ENCODE measurements at places on chromosomes 4 and X.
A peak's percentile ranks its signal among the peaks of the same experiment; 100 is the strongest.

DNA sequence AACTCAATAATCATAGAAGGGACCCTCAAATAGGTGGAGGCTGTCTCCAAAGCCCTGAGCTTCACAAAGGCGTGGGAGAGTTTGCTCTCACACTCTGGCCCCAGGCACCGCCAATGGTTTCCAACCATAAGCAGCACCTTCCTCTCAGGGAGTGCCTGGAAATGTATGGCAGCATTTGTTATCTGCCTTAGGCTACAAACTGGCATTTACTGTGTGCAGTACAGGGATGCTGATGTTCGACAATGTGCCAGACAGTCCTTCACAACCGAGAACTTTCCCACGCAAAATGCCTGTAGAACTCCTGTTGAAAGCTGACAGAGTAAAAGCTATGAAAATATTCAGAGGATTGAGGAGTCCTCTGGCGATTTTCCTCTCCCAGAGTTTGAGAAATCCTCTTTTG, 55.7 kb upstream of the CDKN2AIP start:
- DNase-seq = no peak

GRCh38 chr4:184383497-184384055, 90.8 kb downstream of the IRF2 start:
- peak; percentile 83 for DNase-seq

- no peak for DNase-seq
These were observed 14.9 kb upstream of the PDE5A start for GRCh38 chr4:119643306-119644042.

- DNase-seq = no peak
These were observed 76.1 kb downstream of the AMMECR1 start for GRCh38 chrX:110241816-110242215.

DNA sequence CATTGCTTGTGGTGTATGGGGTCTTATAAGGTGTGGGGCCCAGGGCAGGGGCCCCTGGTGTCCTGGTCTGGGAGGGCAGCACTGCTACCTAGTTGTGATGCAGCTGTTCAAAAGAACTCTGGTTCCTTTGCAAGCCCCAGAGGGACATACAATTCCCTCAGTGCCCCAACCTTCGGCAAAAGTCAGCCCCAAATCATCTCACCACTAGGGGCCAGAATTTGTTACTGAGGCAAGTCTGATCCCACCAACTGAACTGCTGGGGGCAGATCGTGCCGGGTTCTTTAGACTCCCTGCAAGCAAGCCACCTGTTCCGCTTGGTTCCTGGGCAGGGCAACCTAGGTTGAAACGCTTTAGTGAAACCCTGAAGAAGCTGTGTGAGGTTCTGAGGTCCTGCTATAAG, 180.1 kb upstream of the S100G start:
- DNase-seq = no peak

DNA sequence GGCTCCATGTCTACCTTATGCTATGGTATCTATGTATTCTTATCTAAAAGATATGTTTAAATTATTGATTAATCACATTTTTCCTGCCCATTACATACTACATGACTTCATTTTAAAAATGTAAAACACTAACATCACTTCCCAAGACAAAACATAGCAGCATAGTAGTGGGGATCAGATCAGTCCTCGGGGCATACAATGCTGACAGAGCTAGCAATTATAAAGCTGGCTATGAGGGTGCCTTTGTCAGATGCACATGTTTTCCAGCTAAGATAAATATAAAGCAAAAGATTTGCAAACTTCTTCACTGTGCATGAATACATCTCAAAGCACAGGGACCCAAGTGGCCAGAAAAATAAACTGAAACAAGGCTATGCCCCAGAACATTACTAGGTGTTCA, 549.8 kb upstream of the INTU start:
- DNase-seq = no peak

DNA sequence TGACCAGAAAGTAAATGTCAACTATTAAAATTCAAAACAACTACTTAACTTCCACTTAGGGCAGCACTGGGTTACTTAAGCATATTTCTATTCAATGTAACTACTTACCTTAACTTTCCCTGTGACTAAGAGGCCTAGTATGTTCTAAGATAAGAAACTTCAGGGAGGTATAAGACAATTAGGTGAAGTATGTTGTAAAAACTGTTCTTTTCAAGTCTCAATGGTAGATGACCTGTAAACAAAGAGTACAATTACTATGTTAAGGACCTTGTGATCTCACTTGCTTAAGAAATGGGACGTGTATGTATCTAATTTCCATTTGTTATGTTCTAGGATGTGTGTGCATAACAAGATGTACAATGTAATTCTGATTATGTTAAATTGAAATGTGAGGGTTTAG, 960.5 kb downstream of the CCSER1 start:
- DNase-seq = no peak

DNA sequence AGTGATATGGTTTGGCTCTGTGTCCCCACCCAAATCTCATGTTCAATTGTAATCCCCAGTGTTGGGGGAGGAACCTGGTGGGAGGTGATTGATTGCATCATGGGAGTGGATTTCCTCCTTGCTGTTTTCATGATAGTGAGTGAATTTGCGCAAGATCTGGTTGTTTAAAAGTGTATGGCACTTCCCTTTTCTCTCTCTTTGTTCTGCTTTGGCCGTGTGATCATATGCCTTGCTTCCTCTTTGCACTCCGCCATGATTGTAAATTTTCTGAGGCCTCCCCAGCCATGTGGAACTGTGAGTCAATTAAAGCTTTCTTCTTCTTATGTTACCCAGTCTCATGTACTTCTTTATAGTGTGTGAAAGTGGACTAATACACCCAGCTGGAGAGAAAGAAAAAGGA, 113.0 kb upstream of the AADAT start:
- no peak for DNase-seq

- no peak for DNase-seq
These were observed 1226.2 kb upstream of the TENM3 start for GRCh38 chr4:181017038-181017437.

DNA sequence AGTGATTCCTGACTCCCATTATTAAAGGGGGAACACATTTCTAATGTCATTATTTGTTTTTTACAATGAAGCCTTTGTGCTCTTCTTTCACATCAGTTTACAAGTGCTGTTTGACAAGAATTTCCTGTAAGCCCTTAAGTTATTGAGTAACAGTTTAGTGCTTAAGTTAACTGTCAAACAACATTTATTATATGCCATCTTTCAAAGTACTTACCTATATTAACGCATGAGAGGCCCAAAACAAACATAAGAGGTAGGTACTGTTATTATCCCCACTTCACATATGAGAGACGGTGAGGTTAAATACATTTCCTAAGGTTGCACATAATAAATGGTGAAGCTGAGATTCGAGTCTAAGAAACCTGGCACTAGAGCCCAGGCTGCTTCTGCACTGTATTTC, 56.0 kb upstream of the MAGED1 start:
- no peak for DNase-seq
